ENCODE measurements at places on chromosomes 1 and 21. TPM values are rescaled to one million over a fixed set of nuclear protein-coding genes. Genes with fewer than 3 reads are reported as not detected.

DNA sequence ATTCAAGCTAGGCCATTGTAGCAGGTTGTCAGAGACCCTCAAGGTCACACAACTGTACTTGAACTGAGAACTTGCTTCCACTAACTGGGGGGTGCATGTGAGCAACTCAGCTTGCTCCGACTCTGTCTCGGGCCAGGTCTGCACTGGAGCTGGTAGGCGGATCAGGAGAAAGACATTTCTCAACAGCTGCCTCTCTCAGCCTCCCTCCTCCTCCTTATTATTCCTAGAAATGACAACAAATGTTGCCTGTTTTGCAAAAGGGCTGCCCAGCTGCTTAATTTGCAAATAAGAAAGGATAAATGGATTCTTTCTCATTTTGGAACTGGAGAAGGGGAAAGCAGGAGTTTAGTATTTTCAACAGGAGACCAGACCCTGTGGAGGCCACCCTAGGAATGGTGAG, 140.5 kb downstream of the RHOU start:
- no peak for DNase-seq

DNA sequence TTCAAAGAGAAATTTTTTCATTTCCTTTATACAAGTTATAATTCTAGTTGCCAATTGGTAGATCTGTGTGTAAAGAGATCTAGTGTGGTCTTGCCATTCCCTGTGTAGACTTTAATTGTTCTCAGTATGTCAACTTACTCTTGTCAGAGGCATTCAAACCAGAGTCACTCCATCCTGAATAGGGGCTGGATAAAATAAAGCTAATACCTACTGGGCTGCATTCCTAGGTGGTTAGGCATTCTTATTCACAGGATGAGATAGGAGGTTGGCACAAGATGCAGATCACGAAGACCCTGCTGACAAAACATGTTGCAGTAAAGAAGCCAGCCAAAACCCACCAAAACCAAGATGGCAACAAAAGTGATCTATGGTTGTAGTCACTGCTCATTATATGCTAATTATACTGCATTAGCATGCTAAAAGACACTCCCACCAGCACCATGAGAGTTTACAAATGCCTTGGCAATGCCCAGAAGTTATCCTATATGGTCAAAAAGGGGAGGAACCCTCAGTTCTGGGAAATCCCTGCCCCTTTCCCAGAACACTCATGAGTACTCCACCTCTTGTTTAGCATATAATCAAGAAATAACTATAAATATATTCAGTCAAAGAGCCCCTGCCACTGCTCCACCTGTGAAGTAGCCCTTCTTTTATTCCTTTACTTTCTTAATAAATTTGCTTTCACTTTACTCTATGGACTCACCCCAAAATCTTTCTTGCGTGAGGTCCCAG, 74.0 kb upstream of the ADAMTS5 start:
- DNase-seq: no peak

Gene AZIN2
- 5.8 TPM for total RNA-seq

DNA sequence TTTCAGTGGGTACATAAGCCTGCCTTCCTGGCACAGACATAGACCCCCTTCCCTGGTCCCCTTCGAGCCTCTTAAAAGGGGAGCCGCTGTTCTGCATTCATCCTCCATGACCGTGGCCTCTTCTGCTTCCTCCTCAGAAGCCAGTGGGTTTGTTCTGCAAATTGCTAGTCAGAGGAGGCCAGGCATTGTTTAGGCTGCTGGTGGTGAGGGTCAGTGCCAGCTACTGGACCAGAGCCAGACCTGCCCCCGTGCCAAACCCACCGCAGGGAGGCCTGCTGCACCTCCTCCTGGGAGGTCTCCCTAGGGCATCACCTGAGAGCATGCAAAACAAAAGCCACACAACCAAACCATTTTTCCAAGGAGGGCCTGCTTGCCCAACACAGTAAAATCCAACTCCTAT, 178.4 kb downstream of the MIS18A start:
- no peak for DNase-seq

- DNase-seq: peak; percentile 85
Observed at GRCh38 chr1:46301808-46302640, 1.4 kb downstream of the LRRC41 start.

DNA sequence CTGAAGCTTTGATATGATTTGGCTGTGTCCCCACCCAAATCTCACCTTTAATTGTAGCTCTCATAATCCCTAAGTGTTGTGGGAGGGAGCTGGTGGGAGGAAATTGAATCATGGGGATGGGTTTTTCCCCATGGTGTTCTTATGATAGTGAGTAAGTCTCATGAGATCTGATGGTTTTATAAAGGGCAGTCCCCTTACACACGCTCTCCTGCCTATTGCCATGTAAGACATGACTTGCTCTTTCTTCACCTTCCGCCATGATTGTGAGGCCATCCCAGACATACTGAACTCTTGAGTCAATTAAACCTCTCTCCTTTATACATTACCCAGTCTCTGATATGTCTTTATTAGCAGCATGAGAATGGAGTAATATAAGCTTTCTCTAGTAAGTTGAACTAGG, 261.9 kb downstream of the HLX start:
- no peak for DNase-seq

- no peak for DNase-seq
Observed at GRCh38 chr1:78070758-78071157, 25.0 kb downstream of the GIPC2 start.

Gene NDUFV3
- total RNA-seq: 24.4 TPM

DNA sequence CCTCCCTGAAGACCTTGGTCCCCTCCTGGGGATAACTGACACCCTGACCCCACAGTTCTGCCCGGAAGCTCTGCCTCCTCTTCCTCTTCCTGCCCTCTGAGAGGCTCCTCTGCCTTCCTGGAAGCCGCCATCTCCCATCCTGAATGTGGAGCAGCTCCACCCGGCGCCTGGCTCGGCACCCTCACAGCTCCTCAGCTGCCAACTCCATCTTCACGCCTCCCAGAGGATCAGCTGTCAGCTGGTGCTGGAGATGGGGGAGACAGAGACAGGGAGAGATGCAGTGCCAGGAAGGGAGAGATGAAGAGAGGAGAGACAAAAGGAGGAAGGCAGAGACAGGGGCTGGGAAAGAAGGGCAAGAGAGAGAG, 210.4 kb upstream of the CSF3R start:
- no peak for DNase-seq

- DNase-seq: peak; percentile 58
Observed at GRCh38 chr1:82775406-82776000, 974.8 kb downstream of the ADGRL2 start.

DNA sequence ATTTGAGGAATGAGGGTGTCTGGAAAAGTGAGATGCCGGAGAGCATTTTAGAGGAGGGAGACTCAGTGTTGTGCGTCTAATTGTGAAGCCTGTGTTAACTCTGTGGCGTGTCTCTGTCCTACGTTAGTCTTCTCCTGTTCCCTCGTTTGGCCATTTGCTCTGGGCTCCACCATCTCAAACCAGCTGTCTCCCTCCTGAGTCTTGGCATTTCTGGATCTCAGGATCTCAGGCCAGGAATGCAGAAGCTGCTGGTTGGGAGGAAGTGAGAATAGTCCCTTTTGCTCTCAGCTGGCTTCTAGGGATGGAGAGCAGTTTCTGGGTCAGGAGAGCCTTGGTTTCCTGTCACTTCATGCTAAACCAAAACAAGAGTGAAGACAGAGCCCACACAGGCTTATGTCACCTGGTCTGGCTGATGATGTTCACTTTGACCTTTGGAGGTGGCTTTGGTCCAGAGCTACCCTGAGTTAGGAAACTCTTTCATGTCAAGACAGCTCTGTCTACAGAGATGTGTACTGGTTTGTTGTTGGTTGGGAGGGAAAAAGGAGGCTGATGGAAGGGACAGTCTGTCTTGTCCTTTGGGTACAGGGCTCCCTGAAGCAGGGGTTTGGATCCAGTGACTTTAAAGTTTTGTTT, 859 bp downstream of the NFASC start:
- DNase-seq: no peak

Gene HSD17B7
- total RNA-seq: 53.6 TPM

- DNase-seq: no peak
Observed at GRCh38 chr1:91651243-91651642, 150.6 kb downstream of the CDC7 start.

DNA sequence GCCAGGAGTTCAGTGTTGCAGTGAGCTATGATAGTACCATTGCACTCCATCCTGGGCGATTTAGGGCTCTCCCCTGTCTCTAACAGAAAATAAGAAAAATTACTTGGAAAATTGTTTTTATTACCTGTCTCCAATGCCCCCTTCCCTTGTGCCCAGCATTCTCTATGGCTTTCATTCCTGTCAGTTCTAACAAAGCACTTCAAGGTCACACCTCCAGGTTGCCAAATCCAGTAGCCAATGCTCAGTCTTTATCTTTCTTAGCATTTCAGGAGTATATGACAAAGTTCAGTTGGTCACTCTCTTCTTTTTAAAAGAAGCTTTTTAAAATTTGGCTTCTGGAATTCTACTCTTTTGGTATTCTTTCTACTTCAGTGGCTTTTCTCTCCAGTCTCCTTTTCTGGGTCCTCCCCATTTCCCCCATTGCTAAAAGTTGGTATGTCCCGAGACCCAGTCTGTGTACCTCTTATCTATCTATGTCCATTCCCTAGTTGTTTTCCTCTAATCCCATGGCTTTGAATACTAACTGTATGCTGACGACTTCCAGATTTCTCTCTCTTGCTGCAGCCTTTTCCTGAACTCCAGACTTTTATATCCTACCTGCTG, 69.9 kb downstream of the LAMC1 start:
- DNase-seq: no peak

GRCh38 chr1:112006416-112007025, 17.1 kb upstream of the KCND3 start:
- no peak for DNase-seq

DNA sequence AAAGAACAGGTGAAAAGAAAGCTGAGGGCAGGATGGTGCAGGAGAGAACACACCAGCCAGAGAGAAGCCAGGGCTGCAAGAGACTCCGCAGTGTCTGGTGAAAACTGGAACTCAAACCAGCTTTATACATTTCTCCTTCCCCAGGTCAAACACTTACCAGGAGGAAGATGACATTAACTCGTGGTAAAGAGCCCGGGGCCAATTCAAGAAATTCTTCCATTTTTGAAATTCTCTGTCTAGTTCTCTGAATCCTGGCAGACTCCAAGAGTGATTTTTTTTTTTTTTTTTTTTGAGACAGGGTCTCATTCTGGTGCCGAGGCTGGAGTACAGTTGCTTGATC, 25.8 kb upstream of the SIPA1L2 start:
- DNase-seq: no peak

DNA sequence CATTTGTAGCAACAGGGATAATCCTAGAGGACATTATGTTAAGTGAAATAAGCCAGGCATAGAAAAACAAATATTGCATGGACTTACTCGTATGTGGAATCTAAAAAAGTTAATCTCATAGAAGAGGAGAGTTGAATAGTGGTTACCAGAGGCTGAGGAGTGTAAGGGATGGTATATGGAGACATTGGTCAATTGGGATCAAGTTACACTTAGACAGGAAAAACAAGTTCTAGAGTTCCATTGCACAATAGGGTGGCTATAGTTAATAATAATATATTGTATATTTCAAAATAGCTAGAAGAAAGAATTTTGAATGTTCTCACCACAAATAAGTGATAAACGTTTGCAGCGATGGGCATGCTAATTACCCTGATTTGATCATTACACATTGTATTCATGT, 354.6 kb downstream of the SEC16B start:
- no peak for DNase-seq

DNA sequence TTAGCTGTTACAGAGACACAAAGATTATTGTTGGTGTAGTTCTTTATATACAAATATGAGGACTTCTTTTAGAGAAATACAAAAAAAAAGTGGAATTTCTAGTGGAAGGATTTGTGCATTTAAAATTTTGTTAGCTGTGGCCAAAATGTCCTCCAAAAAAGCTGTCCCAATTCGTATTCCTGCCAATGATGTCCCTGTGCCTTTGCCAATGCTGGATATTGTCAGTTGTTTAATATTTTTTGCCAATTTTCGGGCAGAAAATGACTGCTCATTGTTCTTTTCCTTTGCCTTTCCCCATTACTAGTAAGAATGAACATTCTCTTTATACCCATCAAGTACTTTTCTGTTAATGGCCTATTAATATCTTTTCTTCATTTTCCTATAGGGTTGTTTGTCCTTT, 110.0 kb upstream of the HOOK1 start:
- no peak for DNase-seq

Gene OR2L2
- total RNA-seq: not detected

Gene AMPD1
- not detected for total RNA-seq

DNA sequence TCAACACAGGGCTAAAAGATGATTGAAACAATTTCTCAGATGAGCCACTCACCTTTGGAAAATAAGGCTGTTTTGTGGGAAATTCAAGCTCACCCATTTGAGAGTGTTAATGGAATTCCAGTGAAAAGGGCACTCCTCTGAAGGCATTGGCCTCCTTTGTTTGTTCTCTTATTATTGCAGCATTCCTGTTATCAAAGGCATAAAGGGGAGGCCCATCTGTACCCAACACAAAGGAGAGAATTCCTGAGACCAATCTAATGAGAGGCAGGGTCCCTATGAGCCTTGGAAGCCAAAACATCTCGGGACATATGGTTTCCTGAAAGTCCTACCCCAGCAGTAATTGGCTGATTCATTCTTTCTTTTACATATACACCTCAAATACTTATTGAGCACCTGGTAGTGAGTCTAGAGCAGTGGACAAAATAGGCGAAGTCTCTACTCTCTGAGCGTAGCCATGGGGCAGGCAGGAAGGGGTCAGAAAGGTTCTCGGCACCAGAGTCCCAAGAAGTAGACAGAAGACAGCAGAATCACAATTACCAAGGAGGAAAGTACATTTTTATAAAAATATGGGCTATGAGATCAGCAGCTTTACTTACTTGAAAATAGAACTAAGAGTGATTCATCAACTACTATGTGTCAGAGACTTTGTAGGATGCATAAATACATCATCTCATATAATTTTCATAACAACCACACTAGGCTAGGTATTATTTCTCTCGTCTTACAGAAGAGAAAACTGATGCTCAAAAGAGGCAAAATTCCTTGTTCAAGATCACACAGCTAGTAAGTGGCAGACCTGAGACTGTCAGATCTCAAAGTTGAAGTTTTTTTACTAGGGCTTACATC, 218.7 kb downstream of the DAB1 start:
- DNase-seq: peak; percentile 78

Gene LMX1A
- total RNA-seq: 8.7 TPM

Gene B3GALT5
- 1.3 TPM for total RNA-seq

Gene KIF17
- total RNA-seq: 4.0 TPM

Gene UMODL1
- total RNA-seq: 0.09 TPM

DNA sequence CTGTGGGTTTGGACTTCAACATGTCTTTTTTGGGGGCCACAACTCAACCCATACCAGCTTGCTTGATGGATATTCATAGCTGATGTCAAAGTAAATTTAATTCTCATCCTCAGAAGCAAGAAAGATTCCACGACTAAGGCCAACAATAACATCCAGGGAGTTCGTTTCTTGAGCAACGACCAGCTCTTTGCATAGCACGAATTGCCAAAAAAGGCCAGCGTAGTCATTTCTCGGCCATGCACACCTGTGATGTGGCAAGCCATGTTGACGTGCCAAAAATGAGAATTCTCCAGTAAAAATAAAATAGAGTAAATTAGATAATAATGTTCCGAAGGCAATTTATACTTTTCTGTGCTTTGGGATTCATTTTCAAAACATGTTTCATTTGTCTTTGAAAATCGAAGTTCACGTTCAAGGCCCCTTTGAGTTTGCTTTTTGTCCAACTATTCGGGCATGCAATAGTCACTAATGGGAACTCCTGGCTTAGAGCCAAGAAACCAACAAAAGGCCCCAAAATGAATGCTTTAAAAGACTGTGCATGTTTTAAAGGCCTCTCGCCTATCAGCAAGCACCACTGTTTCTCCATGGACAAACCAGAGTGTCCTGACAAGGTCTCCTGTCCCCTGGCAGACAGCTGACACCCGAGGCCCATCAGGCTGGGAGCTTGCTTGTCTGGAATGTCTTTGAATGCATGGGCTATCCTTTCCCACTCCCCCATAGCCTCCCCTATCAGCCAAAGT, 14.4 kb upstream of the IGSF5 start:
- DNase-seq: no peak

- no peak for DNase-seq
Observed at GRCh38 chr1:230458509-230458908, 32.4 kb upstream of the PGBD5 start.
